Sigmoid colon (tissue), 7 donors: ENCODE measurements at places on chromosomes 12 and 14. TPM values are rescaled to one million over a fixed set of nuclear protein-coding genes. Genes with fewer than 3 reads are reported as not detected.

- DNase-seq, result no peak
Observed at GRCh38 chr14:95510804-95511203, 5.6 kb downstream of the SYNE3 start.

- no peak for DNase-seq
Observed at GRCh38 chr14:59787045-59787674, 83.4 kb downstream of the RTN1 start.

GRCh38 chr14:36683083-36683724, 21.5 kb downstream of the PAX9 start:
- DNase-seq, result no peak

The ANKRD9 gene
- 16.1 TPM for total RNA-seq

- DNase-seq, result no peak
Observed at GRCh38 chr12:126093908-126094307, 1028.7 kb downstream of the AACS start.

The FOXN4 gene
- total RNA-seq, result not detected

- no peak for DNase-seq
Observed at GRCh38 chr12:130146176-130146931, 15.9 kb upstream of the FZD10 start.
